ENCODE measurements at places on chromosomes 4 and X.

GRCh38 chr4:71870456-71870855, 86.6 kb upstream of the GC start:
- no peak for DNase-seq

- no peak for DNase-seq
Observed at GRCh38 chr4:173538148-173538908, 8.3 kb upstream of the HAND2 start.

DNA sequence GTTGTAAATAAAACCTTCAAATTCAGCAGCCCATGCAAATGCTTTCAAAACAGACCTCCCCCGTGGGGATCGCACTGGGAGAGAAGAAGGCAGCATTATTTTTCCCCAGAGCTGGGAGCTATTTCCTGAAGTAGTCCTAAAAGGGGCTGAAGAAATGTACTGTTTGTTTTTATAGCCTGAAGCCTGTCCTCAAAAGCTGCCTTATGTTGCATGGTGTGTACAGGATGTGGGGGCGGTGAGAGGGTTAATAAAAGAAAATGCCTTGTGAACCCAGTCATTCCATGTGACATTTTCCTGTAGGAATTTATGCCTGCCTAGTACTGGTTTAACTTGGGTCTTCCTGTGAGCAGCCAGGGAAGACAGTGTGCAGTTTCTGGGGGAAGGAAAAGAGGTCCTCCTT, 144.1 kb downstream of the SOWAHB start:
- DNase-seq, result no peak

DNA sequence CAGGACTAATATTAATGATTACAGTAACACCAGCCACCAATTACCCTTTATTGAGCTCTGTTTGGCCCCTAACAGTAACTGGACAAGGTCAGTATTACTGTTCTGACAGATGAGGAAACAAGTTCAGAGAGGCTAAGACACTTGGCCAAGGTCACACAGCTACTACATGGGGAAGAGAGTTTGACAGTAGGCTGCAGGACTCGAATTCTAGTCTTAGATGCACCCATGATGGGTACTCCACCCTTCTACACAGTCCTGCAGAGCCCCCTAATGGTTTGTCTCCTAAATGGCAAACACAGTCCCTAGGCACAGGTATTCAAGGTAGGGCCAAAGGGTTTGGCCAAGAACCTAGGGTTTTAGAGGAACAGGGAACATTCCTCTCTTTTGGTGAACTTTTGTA, 93.9 kb downstream of the NSUN7 start:
- peak; percentile 6 for DNase-seq

DNA sequence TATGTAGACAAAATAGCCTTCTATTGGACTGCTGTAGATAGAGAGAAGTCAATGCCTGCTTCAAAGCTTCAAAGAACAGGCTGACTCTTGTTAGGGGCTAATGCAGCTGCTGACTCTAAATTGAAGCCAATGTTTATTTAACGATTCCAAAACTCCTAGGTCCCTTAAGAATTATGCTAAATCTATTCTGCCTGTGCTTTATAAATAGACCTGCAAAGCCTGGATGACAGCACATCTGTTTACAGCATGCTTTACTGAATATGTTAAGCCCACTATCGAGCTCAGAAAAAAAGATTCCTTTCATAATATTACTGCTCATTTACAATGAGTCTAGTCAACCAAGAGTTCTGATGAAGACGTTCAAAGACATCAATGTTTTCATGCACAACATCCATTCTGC, 54.8 kb upstream of the RBMXL3 start:
- DNase-seq, result no peak

- no peak for DNase-seq
Observed at GRCh38 chrX:23434356-23434884, 99.8 kb downstream of the PTCHD1 start.

DNA sequence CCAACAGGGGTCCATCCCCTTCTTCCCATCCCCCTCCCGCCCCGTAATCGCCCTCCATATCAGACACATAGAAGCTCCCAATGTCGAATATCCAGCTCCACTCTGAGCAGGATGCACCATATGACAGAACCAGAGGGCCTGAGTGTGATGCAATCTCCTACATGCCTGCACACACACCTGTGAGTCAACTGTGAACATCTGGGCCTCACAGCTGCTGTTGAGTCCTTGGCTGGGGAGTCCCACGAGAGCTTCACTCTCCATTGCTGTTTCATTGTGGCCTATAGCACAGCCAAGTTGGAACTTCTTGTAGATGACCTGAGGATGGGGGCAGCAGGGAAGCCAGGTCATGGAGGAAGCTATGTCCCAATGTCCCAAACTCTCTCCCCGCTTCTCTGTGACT, 8.2 kb downstream of the SLC38A5 start:
- no peak for DNase-seq

- no peak for DNase-seq
Observed at GRCh38 chr4:130028552-130028951, 932.6 kb downstream of the C4orf33 start.

DNA sequence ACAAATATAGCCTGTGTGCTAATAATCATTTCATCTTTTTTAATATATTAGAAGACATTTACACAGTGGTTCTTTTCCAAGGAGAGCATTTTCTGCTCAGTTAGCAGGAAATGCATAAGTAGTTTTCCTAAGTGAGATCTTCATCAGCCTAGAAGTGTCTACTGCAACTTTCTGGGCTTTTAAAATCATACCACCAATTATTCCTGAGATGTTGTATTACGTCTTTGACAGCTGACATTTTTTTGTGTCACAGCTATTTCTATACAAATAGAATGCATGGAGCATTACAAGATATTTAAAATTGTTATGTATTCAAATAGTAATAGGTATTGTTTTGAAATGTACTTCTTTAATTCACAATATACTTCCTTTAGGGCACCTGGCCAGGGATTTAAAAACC, 158.0 kb downstream of the GRID2 start:
- DNase-seq, result no peak

GRCh38 chr4:123485601-123486000, 89.0 kb downstream of the SPRY1 start:
- no peak for DNase-seq

GRCh38 chr4:186058253-186058979, 10.5 kb upstream of the TLR3 start:
- no peak for DNase-seq

DNA sequence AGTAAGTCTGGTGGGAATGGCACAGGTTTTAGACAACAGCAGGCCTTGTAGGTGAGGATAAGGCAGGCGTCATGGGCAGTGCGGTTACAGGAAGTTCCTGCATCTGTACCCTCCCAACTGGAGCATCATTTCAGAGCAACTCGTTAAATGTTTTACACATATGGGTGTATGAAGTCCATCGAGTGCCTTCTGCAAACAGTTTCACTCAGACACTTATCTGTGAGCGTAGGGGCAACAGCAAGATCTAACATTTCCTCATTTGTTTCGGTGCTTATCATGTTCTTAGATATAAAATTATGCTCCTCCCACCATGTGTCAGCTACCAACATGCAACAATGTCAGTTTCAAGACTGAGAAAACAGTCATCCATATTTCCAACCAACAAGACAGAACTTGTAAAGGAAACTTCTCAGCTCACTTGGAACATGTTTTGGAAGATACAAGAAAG, 69.9 kb downstream of the ELOVL6 start:
- no peak for DNase-seq

- no peak for DNase-seq
Observed at GRCh38 chrX:1546691-1547251, 9.8 kb upstream of the P2RY8 start.

DNA sequence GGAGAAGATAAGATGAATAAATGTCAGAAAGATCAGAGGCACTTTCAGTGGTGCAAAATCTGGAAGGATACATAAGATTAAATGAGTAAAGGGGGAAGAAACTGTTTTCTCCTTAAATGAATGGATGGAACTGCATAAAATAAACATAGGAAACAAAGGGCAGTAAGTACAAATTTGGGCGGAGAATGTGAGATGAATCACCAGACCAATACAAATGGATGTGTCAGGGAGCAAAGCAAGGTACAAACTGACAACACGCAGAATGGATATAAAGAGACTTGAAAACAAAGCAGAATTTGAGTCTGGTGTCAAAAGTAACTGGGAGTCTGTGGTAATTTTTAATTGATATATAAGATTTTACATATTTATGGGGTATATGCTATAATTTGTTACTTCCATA, 175.3 kb upstream of the PCDH18 start:
- no peak for DNase-seq

DNA sequence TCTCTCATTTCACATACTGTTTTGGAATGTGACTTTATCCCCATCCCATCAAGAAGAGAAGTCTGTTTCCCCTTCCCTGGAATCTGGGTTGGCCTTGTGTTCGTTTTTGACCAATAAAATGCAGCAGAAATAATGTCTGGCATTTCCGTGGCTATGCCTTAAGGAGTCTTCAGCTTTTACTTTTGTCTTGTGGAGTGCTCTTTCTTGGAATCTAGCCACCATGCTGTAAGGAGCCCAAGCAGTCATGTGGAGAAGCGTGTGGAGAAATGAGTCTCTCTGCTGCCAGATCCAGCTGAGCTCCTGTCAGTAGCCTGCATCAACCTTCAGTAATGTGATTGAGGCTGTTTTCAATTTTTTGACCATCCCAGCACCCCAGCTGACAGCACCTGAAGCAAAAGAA, 84.4 kb upstream of the ARMCX2 start:
- no peak for DNase-seq

- DNase-seq, result no peak
Observed at GRCh38 chr4:147510962-147511668, 30.2 kb downstream of the EDNRA start.

GRCh38 chr4:85720735-85721134, 245.8 kb downstream of the ARHGAP24 start:
- no peak for DNase-seq

- no peak for DNase-seq
Observed at GRCh38 chr4:152957437-152958171, 21.5 kb downstream of the FHDC1 start.

GRCh38 chrX:3509934-3510333, 163.5 kb upstream of the MXRA5 start:
- no peak for DNase-seq

DNA sequence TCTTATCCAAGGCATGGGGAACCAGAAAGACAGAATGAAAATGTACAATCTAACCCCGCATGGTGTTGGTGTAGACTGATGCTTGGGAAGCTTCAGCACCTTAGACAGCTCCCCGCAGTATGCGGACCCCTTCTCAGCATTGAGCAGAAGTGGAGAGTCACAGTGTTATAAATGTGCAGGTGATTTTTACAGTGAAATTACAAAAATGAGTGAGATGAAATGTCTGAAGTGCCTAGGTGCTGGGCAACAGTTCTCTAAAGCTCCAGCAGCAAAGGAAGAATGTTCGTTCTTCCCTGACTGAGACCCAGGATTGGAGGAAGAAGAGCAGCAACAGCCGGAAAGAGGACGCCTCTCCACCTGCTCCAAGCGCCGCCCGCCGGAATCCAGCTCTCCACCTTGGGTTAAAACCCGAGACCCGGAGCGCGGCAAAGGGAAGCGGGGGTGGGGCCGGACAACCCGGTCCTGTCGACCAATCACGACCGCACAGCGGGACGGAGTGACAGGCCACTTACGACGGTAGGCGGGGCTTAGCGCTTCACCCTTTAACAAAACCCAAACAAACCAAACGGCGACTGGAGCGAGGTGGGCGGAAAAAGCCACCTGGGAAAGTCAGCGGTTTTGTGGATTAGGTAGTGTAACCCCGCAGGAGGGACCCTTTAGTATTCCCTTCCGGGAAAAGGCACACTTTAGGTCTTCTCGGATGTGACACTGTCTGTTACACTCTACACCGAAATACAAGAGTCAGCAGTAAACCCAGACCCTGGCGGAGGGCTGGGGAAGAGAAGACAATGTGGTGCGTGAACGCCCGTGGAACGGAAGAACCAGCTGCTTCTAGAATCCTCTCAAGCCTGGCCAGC, at the start of gene GLRA3:
Gene GLRA3 (minus strand): TSS at position 403 of the 857 bp plus-strand sequence. CDS start 436 bp downstream, outside the sequence.
- no peak for DNase-seq

- no peak for DNase-seq
Observed at GRCh38 chrX:121456315-121456714, 408.9 kb downstream of the GLUD2 start.

GRCh38 chr4:77020017-77020416, 55.8 kb downstream of the CCNI start:
- DNase-seq, result no peak

- DNase-seq, result no peak
Observed at GRCh38 chrX:30275498-30275897, 28.6 kb downstream of the MAGEB1 start.

DNA sequence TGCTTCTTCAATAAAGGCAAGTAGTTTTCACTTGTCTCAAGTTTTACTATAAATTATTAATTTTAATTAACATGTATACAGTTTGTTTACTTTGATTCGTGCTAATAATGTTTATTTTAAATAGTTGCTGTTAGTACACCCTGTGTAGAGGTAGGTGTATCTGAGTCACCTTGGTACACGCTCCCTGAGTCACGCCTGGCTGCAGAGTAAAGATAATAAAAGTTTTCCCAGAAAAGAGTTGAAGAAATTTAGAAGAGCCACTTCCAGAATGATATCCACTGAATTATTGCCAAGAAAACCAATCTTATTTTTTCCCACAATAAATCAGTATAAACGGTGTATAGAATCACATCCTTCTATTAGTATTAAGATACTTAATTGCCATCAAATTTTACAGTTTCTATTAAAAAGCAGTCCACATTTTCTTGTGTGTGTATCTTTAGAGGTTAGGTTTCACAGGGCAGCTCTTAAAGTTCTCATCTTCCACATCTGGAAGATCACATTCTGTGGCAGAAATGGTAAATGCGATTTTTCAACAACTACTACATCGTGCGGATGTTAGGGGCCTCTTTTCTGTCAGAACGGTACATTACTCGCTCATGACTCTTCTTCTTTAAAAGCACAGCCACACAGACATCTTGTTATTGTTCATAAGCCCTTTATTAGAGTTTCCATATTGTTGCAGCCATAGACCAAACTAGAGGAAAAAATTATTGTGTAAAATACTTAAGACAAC, 55.4 kb downstream of the HADH start:
- no peak for DNase-seq

DNA sequence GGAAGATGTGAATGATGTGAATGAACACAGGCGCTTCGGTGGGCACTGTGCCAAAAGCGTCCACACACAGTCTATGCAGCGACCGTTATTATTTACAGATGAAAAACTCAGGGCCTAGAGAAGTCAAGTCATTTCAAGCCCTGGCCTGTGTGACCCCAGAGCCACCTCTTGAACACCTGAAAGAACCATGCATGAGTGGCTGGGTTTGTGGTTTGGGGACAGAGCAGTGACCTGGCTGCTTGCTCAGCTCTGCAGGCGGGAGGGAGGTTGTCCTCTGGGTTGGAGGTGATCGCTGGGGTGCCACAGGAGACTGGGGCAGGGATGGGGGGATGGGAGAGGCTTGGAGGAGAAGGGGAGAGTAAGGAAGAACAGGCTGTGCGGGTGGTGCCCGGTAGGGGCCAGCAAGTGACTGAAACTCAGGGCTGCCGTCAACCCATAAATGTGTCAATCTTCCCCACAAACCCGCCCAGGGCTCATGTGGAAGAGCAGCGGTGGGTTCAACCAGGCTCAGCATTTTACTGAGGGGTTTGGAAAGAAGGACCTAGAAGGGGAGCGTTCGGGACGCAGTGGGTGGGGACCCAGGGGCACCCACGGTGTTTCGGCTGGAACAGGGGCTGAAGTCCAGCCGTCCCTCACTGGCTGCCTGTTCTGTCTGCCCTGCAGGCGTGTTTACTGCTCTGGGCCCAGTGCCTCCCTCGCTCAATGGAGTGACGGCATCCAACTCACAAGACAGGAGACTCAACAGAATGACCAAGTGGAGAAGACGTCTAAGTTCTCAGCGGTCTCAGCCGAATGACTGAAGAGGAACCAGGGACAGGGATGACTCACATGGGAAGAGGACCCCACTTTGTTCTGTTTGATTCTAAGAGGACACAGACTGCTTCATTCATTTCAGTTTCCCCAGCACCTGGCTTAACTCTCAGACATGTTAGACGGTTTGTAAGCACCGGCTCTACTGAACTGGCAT, 167.8 kb downstream of the AFAP1 start:
- no peak for DNase-seq

GRCh38 chr4:98745366-98745765, 87.0 kb upstream of the TSPAN5 start:
- no peak for DNase-seq

Measured in NCI-H1694 (cell line).